Body of pancreas (tissue), 4 donors: ENCODE measurements at places on chromosomes 13 and 19. TPM values are rescaled to one million over a fixed set of nuclear protein-coding genes. Genes with fewer than 3 reads are reported as not detected.

The ZNF813 gene
- total RNA-seq: 1.6 TPM

The PTGER1 gene
- 3.6 TPM for total RNA-seq

GRCh38 chr13:88384542-88384941 lies 713.4 kb downstream of the SLITRK5 start:
- no peak for DNase-seq

DNA sequence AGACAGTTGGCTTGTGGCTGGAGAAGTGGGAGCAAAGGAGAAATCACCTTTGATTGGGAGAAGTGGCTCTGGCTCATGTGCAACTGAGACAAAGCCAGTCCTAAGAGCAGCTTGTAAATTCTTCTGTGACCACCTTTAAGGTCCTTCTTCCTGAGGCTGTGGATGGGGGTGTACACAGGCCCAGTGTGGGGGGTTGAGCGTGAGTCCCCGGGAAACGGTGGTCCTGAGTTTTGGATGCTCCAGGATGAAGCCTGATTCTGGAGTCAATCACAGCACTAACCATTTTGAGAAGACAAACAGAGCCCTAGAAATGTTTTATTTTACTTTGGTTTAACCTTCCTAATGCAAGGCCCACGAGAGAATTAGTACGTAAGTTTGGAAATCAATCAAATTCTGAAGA lies 3.9 kb upstream of the CEBPA start:
- DNase-seq: no peak

DNA sequence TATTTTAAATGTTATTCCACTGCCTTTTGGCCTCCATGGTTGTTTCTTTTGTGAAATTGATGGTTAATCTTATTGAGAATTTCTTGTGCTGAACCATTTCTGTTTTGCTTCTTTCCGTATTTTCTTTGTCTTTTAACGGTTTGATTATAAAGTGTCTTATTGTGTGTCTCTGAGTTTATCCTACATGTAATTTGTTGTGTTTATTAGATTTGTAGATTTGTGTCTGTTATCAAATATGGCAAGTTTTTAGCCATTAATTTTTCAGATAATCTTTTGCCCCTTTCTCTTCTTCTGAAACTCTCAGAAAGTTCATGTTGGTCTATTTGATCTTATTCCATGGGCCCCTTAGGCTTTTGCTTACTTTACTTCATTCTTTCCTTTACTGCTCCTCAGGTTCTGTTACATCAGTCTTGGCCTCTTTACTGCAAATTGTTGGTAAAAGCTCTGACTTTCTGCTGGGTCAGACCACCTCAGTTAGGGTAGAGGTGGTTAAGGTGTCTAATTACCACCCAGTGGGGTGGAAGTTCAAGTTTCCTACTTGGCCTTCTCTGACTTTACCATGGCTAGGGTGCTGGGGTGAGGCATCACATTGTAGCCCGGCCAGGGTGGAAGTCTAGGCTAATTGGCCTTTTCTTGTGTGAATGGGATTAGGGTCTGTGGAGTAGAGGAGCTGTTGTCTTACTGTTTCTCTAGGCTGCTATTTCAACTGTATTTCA lies 58.3 kb downstream of the ZMYM2 start:
- DNase-seq: no peak
